ENCODE measurements at places on chromosomes 13 and 19. TPM values are rescaled to one million over a fixed set of nuclear protein-coding genes. Genes with fewer than 3 reads are reported as not detected.

DNA sequence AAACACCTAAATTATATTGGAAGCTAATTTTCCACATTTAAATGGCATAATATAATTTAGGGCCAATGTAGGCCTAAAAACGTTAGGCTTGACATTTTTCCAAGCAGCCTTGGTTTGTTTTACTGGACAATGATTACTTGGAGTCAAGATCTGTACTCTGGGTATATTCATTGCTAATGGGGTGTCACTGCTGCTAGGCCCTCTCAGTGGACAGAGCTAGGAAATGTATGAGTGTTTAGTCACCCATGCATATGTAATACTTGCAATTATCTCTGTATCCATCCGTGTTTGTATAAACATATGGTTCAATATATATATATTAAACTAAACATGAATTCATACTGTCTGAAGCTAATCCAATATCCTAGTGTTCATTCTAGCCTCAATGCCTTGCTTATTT, 598.1 kb downstream of the DCT start:
- DNase-seq = no peak

- no peak for DNase-seq
Measured at GRCh38 chr13:80259159-80259558, 81.8 kb downstream of the SPRY2 start.

DNA sequence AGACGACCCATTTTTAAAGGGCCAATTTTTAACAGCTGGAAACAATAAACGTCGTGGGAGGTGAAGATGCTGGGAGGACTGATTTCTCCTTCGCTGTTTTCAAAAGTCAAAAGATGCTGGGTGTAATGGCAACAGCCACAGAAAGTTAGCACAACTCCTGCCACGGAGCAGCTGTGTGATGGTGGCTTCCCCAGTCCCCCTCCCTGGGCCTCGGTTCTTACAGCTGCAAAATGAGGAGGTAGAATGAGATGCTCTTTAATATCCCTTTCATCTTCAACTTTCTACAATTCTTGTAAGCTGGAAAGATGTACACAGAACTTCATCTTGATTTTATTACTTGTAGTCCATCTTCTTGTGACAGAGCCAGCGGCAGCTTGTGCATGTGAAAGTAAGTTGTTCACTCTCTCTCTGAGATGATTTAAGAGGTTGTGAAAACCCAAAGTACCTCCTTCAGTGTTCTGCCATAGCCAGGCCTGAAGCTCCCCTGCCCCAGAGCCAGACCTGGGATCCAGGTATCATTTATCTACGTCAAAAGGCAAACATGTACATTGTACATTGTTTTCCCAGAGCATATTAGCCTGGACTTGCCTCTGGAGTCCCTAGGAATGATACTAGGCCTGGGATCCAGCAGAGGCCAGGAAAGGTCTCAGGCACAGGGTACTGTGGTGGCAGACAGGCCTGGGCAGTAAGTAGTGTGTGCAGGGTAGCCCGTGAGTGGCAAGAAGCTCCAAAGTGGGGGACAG, 3.4 kb upstream of the UBE2L5 start:
- DNase-seq = no peak

DNA sequence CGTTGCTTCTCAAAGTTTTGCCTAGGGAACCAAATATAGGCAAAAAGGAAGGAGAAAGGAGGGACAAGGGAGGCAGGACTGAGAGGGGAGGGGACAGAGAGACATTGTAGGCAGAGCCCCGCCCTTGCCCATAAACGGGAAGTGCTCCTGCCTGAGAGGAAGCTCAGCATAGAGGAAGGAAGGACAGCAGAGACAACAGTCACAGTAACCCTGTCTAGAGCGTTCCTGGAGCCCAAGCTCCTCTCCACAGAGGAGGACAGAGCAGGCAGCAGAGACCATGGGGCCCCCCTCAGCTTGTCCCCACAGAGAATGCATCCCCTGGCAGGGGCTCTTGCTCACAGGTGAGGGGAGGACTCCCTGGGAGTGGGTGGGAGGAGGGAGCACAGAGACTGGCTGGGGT, at the start of gene CEACAM21:
CEACAM21 (plus strand) TSS at position 169 of the 400 bp plus-strand sequence; CDS start at position 278, 109 bp downstream.
- peak; percentile 34 for DNase-seq

DNA sequence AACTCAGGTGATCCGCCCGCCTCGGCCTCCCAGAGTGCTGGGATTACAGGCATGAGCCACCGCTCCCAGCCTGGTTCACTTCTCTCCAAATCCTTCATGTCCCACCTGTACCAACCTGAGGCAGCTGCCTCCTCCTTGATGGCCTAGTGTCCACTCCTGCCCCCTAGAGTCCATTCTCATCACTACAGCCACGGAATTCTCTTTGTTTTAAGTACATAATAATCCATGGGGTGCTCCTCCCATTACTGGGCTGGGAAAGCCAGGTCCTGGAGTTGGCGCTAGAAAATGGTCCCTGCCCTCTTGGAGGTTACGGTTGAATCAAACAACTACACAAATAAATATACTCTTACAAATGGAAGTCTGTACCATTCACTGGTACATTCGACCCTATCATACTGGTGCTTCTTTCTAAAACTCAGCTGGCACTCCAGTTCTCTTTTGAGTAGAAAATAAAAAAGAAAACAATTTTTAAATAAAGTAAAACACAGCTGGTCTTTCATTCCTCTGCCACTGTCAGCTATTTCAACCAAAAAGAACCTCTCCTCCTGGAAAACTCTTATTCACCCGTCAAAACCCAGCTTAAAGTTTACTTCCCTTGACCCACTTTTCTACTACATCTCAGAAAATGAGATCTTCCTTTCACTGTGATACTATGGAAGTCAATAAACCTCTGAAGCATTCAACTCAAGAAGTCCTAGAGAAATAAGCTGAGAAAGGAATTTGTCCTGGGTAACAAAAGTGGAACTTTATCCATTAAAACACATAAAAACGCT, 22.4 kb upstream of the ARHGEF18 start:
- DNase-seq = peak; percentile 16

The HSPB6 gene
- total RNA-seq = 190 TPM

Data from tibial nerve (tissue), 4 donors.